Stimulated activated CD8-positive, alpha-beta memory T cell treated with anti-CD3 and anti-CD28 coated beads, Interleukin-15, amount 100 ng/mL, for 1 hour (primary cell): ENCODE measurements at places on chromosomes 1 and 21.

GRCh38 chr1:98669355-98670296 is 8.1 kb downstream of the SNX7 start:
- DNase-seq: no peak

- DNase-seq: no peak
Observed at GRCh38 chr1:14773396-14774025, 175.0 kb downstream of the KAZN start.

- DNase-seq: no peak
Observed at GRCh38 chr1:160244209-160244608, 18.1 kb downstream of the DCAF8 start.

DNA sequence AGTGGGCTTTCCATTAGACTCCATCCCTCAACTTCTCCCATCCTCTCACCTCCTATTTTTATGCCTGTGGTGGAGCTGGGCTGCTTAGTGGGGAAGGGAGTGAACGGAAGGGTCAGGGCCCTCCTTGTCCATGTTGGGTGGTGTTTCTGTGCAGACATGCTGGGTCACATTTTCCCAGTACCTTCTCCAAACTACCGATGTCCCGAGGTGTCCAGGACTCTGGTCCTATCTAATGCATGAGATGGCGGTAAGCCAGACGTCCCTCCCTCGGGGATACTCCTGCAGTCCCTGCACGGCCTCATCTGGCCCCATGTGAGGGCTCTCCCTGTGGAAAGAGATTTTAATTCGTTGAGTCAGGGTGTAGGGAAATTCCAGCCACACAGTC is 61.0 kb downstream of the OBSCN start:
- no peak for DNase-seq

GRCh38 chr1:100543640-100544039 is 5.7 kb downstream of the GPR88 start:
- no peak for DNase-seq

DNA sequence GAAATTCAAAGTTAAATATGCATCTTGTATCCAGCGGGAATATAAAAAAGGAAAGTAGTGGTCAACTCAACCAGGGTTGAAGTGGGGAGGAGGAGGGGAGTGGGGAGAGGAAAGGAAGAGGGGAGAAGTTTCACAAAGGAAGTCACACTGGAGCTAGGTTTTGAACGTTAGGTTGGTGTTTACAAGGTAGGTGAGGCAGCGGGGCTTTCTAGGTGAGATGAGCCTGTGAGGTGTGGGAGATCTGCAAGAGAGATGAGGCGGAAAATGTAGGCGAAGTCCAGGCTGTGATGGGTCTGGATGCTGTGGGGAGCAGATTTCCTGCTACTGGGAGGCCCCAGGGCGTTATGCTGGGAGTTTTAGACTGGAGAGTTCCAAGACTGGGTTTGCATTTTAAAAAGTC is 36.1 kb upstream of the IL20 start:
- no peak for DNase-seq

DNA sequence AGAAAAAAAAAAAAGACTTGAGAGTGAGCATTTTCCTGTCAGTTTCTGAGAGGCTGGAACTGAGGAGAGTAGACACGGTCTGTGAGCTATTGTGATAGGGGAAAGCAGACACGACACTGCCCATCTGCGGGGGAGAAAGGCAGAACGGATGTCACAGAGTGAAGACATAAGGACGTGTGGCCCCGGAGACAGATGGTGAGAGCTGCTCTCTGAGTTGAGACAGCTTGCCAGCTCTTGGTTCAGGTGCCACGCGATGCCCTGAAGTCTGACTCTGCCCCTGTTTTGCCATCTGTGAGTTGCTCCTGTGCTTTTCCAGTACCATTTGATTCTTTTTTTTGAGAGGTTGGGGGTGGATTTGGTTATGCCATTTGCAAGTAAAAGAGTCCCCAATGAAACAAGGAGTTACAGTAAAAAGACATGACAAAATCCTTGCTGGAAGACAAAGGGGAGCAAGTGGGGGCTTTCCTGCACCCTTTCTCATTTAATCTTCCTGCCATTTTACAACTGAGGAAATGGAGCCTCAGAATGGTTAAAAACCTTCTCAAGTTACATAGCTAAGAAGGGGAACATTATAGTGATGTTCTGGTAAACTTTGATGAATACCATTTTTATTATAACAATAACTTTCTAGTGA is 128.9 kb upstream of the DNAH14 start:
- no peak for DNase-seq

DNA sequence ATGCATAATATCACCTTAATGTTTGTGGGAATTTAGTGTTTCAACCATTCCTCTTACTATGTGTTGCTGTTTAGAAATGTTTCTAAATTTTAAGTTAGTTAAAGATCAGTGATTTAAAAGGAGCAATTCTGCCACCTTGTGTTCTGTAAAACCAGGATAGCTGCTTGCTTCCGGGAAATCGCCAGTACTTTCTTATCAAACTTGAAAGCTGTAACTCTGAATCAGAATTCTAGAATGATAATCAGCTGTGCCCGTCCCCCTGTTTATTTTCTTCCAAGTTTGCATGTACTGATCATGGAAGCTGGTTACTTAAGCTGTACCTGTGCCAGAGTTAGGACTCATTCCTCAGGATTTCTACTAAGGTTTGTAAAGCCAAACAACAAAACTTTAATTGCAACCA is 656.4 kb downstream of the LTN1 start:
- no peak for DNase-seq

DNA sequence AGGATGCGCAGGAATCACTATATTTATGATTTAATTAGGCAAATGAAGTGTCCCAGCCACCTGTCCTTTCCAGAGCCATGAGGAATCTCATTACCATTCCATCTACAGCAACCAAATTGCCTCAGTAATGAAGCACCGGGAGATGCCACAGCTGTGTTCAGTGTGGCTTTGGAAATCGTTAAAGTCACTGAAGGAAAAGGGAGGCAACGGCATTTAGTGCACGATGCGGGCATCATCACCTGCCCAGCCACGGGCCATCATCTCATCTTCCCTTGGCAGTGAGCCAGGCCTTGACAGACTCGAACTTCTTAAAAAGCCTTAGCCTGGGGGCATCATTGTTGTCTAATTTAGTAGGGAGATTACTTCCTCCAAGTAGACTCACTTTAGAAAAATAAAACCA is 67.8 kb downstream of the CNIH3 start:
- DNase-seq: no peak

GRCh38 chr1:212498283-212499040 is 65.7 kb downstream of the NENF start:
- DNase-seq: no peak
